ENCODE measurements at places on chromosomes 12 and 14. TPM values are rescaled to one million over a fixed set of nuclear protein-coding genes. Genes with fewer than 3 reads are reported as not detected.

GRCh38 chr12:130976171-130976720 lies 22.5 kb downstream of the ADGRD1 start:
- H3K4me3 ChIP-seq, result no peak overlapping the region
- H3K36me3 ChIP-seq, result no peaks in the 10 kb centered on the region
- no peak for DNase-seq
- no peaks in the 10 kb centered on the region for H3K4me1 ChIP-seq

DNA sequence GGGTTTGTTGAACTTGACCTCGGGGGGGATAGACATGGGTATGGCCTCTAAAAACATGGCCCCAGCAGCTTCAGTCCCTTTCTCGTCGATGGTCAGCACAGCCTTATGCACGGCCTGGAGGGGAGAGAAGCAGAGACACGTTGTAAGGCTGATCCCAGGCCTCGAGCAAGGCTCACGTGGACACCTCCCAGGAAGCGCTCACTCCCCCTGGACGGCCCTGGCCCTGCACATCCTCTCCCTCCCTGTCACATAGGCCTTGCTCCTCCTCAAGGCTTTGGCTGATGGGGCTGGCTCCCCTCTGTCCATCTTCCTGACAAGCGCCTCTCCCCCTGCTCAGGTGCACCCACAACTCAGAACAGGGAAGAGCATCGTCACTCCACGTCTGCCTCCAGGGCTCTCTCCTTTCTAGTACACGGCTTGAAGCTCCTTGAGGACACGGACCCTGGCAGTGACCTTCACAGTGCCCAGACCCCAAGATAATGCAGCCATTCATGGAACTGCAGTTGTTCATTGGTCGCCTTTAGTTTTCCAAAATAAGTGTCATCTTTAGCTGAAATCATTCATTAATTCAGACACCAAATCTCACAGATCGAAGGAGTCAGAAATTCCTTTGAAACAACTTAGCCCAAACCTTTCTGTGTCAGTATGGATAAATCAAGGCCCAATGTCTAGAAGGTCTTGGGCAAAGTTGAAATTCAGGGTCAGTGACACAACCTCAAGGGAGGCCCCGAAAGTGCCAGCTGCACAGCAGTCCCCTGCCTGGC lies 9.7 kb downstream of the SERPINA1 start:
- H3K4me3 ChIP-seq, result no peak overlapping the region
- no peak for DNase-seq
- H3K27me3 ChIP-seq, result peaks cover 25% of the 10 kb centered on the region
- H3K4me1 ChIP-seq, result no peaks in the 10 kb centered on the region

GRCh38 chr12:12859690-12860089 lies 31.7 kb upstream of the GPRC5A start:
- H3K27ac ChIP-seq, result no peak overlapping the region
- H3K36me3 ChIP-seq, result peaks cover 22% of the 10 kb centered on the region
- H3K27me3 ChIP-seq, result no peaks in the 10 kb centered on the region
- H3K4me1 ChIP-seq, result peaks cover 8% of the 10 kb centered on the region

- no peak overlapping the region for H3K27ac ChIP-seq
- no peaks in the 10 kb centered on the region for H3K36me3 ChIP-seq
- no peaks in the 10 kb centered on the region for H3K27me3 ChIP-seq
- no peak overlapping the region for H3K4me3 ChIP-seq
- DNase-seq, result no peak
These were observed 11.9 kb downstream of the PALS1 start for GRCh38 chr14:67253076-67253635.

Gene ARHGEF40
- 13.0 TPM for total RNA-seq

DNA sequence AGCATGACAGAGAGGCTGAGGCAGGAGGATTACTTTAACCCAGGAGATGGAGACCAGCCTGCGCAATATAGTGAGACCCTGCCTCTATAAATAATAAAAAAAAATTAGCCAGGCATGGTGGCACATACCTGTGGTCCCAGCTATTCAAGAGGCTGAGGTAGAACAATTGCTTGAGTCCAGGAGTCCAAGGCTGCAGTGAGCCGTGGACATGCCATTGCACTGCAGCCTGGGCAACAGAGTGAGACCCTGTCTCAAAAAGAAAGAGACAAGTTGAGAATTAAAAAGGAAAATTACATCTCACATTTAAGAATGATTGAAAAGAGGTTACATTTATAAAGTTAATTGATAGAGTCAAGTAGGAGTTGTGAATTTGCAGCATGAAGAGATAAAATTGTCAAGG lies 91.4 kb upstream of the TMPO start:
- H3K4me1 ChIP-seq, result peaks cover 14% of the 10 kb centered on the region
- no peak overlapping the region for H3K4me3 ChIP-seq
- H3K27ac ChIP-seq, result 0 out of 2 replicates have a peak overlapping the region, but pooled peaks have one; percentile 16
- H3K36me3 ChIP-seq, result no peaks in the 10 kb centered on the region
- no peaks in the 10 kb centered on the region for H3K27me3 ChIP-seq

GRCh38 chr14:74618078-74618952 lies 6.3 kb upstream of the LTBP2 start:
- H3K27ac ChIP-seq, result peak overlapping the region; percentile 84
- H3K27me3 ChIP-seq, result no peaks in the 10 kb centered on the region
- no peak overlapping the region for H3K4me3 ChIP-seq
- H3K36me3 ChIP-seq, result no peaks in the 10 kb centered on the region
- peaks cover 99% of the 10 kb centered on the region for H3K4me1 ChIP-seq

Gene NPFF
- not detected for total RNA-seq

Gene TMEM30B
- 19.6 TPM for total RNA-seq

Gene DBX2
- total RNA-seq, result not detected

DNA sequence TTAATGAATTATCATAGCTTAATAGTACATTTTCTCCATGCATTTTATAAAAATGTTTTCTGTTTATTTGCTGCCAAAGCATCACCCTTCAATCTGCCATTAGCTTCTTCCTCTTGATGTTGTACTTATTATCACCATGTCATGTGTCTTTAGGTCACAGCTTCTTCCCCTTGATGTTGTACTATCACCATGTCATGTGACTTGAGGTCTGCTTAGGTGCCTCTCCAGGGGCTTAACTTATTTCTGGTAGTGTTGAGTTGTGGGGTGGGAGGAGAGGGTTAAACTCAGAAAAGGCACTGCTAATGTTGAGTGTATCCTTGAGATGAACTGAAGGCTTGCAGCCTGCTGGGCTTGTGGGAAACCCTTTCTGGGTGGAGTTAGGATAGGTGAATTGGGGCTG lies 87.8 kb downstream of the DAAM1 start:
- DNase-seq, result no peak
- H3K27ac ChIP-seq, result peak overlapping the region; percentile 73
- no peaks in the 10 kb centered on the region for H3K27me3 ChIP-seq
- H3K36me3 ChIP-seq, result no peaks in the 10 kb centered on the region
- peaks cover 59% of the 10 kb centered on the region for H3K4me1 ChIP-seq

Gene PZP
- total RNA-seq, result not detected

GRCh38 chr12:56487448-56488040 lies 417 bp downstream of the GLS2 start:
- no peaks in the 10 kb centered on the region for H3K36me3 ChIP-seq
- H3K4me3 ChIP-seq, result peak overlapping the region; percentile 57
- no peaks in the 10 kb centered on the region for H3K4me1 ChIP-seq
- peaks cover 23% of the 10 kb centered on the region for H3K27me3 ChIP-seq
- DNase-seq, result no peak

- no peak for DNase-seq
- H3K4me1 ChIP-seq, result peaks cover 40% of the 10 kb centered on the region
- no peaks in the 10 kb centered on the region for H3K27me3 ChIP-seq
- peaks cover 5% of the 10 kb centered on the region for H3K36me3 ChIP-seq
- no peak overlapping the region for H3K4me3 ChIP-seq
These were observed 121.1 kb downstream of the TGFB3 start for GRCh38 chr14:75860561-75861160.

DNA sequence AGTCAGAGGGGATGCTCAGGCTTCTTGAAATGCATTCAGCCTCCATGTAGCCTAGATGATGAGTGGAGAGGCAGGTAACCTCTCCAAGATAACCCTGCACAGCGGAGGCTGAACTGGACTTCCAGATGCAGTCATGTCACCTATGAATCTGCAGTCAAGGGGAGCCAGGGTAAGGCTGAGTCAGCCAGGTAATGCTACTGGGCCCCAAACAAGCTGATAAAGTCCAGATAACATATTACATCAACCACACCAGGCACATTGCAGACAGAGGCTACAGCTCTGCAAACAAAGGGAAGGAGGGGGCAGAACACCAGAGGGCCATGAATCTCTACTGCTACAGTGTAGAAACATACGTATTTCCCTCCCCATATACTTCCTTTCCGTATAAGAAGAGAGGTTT lies 14.0 kb downstream of the RNASE9 start:
- no peak overlapping the region for H3K27ac ChIP-seq
- no peak overlapping the region for H3K4me3 ChIP-seq
- DNase-seq, result no peak

GRCh38 chr12:92493816-92494215 lies 209.0 kb upstream of the PLEKHG7 start:
- no peak for DNase-seq
- H3K4me1 ChIP-seq, result peaks cover 5% of the 10 kb centered on the region
- H3K27ac ChIP-seq, result no peak overlapping the region

Gene ENDOU
- total RNA-seq, result 0.39 TPM

GRCh38 chr12:105332925-105333324 lies 2.4 kb downstream of the C12orf75 start:
- no peak overlapping the region for H3K27ac ChIP-seq
- no peaks in the 10 kb centered on the region for H3K4me1 ChIP-seq
- no peaks in the 10 kb centered on the region for H3K27me3 ChIP-seq
- no peaks in the 10 kb centered on the region for H3K36me3 ChIP-seq

Gene SLCO1B1
- total RNA-seq, result 0.50 TPM

DNA sequence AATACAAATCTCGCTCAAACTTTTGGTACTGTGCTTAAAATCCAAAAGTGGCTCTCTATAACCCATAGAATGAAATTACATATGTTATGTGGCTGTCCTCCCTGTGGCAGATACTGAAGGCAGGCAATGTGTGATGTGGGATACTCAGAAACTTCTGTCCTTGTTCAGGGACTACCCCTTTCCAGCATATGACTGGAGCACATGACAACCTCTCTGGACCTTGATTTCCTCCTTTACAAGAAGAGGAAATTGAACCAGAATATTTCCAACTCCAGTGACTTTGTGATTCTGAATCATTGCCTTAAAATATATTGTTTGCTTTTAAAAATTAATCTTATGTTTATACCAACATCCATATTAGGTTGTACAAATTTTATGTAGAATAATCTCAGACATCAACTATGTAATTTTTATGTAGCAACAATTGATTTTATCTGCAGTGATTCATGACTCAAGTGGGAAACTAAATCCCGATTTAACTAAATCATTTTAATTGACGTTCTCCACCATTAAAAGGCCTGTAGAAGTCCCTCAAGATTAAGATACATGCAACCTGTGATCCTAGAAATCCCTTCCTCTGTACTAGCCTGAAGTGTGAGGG lies 162.4 kb downstream of the AKAP6 start:
- no peaks in the 10 kb centered on the region for H3K36me3 ChIP-seq
- no peak overlapping the region for H3K27ac ChIP-seq
- no peaks in the 10 kb centered on the region for H3K27me3 ChIP-seq
- H3K4me3 ChIP-seq, result no peak overlapping the region
- DNase-seq, result no peak
- H3K4me1 ChIP-seq, result no peaks in the 10 kb centered on the region

DNA sequence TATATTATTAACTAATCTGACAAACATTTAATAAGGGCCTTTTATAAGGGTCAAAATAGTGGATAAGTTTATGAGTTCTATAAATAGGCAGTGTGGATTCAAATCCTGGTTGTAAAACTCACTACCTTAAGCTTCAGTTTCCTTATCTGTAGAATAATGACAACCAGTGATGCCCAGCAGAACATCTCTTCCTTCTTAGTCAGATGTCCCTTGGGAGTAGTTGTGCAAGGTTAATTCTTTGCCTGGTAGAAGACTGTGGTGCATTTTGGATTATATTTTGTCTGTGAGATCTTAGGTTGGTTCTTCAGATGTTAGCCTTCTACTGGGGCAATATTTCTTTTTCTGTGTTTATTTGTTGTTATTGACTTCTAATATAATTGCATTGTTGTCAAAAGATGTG lies 59.5 kb downstream of the ARID2 start:
- H3K4me1 ChIP-seq, result no peaks in the 10 kb centered on the region
- DNase-seq, result no peak
- H3K4me3 ChIP-seq, result no peak overlapping the region
- H3K36me3 ChIP-seq, result no peaks in the 10 kb centered on the region

GRCh38 chr12:130706885-130707570 lies 9.1 kb downstream of the RIMBP2 start:
- H3K27me3 ChIP-seq, result peaks cover 93% of the 10 kb centered on the region
- no peaks in the 10 kb centered on the region for H3K4me1 ChIP-seq
- H3K4me3 ChIP-seq, result no peak overlapping the region
- no peak overlapping the region for H3K27ac ChIP-seq

DNA sequence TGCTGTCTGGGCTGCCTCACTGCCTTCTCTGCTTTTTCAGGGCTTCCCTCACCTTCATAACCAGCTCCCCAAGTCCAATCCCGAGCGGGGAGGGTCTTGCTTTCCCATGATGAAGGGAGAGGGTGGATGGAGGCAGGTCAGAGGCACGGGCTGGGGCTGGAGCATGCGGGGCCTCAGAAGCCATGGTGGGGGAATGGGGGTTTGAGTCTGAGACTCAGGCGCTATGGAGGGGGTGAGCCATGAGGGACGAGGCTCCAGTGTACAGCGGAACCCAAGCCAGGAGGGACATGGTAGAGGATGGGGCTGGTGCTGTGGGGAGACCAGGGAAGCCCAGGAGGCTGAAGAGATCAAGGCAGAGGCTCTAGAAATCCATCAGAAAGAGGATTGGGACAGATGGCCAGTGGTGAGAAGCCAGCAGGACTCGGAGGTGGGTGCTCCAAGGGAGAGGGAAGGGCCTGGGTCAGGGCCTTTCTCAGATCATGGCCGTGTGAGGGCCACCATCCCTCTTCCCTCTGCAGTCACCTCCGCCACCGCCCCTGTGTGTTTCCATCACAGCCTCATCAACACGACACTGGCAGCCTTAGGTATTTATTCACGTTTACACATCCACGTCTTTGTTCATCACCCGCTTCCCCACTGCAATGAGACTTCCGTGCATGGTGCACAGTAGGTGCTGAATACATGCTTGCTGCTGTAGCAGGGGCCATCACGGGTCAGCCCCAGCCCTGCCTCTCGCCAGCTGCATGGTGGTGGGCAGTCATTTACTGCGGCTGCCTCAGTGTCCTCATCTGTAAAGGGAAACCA lies 144.7 kb downstream of the ADGRD1 start:
- no peaks in the 10 kb centered on the region for H3K36me3 ChIP-seq
- H3K4me3 ChIP-seq, result no peak overlapping the region
- H3K27ac ChIP-seq, result no peak overlapping the region
- H3K4me1 ChIP-seq, result no peaks in the 10 kb centered on the region

Gene ADGRD1
- total RNA-seq, result not detected

DNA sequence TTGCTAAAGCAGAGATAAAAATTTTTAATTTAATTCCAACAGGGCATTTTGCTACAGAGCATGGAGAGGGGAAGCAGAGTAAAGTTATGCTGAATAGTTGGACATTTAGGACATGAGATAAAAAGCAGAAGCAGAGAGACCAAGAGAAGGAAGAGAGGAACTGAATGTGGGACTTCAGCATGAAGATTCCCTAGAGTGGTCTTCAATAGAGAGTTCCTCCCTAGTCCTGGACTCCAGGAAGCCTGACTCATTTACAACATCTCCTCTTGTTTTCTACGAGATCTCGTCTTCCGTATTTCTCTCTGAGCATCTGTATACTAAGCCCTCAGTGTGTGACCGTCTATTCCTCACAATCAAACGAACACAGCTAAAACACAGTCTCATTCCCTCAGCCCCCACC lies 35.2 kb upstream of the IFT81 start:
- no peaks in the 10 kb centered on the region for H3K36me3 ChIP-seq
- H3K4me3 ChIP-seq, result no peak overlapping the region
